NCI-H526 (cell line): ENCODE measurements at places on chromosomes 13 and 19.

GRCh38 chr19:33195645-33196347, 1.7 kb downstream of the LRP3 start:
- no peak for DNase-seq

DNA sequence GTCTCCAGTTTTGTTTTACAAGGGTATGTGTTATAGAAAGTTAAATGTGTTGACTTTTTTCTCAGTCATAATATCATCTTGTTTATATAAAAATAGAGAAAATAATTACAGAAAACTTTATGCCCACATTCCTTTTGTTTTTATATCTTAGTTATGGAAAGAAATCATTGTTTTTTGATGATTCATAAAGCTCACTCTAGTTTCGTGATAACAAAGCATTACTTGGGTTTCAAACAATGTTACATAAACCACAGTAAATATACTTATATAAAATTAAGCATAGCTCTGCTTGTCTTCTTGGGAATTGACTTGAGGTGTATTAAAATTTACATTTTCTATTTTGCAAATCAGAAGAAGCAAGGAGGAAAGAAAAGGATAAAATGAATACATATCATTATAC, 111.8 kb downstream of the SGCG start:
- DNase-seq: no peak

GRCh38 chr19:18063463-18063862, 23.3 kb downstream of the IL12RB1 start:
- DNase-seq: no peak

DNA sequence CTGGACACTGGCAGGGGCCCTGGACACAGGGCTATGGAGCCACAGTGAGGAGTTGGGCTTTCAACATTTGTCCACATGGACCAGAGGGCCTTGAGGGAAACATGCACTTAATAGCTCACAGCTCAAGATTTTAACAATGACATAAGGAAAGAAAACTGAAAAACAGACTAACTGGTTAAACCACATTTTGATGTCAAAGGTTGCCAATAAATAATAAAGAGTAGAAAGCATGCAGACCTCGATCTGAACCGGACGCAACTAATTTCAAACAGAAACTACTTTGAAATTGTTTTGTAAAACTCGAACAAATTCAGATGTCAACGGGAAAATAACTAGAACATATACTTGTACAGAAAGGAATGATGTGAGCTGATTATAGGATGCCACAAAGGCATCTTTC, 15.5 kb upstream of the ZNF888 start:
- no peak for DNase-seq

GRCh38 chr13:33775339-33776108, 42.4 kb upstream of the RFC3 start:
- DNase-seq: no peak

DNA sequence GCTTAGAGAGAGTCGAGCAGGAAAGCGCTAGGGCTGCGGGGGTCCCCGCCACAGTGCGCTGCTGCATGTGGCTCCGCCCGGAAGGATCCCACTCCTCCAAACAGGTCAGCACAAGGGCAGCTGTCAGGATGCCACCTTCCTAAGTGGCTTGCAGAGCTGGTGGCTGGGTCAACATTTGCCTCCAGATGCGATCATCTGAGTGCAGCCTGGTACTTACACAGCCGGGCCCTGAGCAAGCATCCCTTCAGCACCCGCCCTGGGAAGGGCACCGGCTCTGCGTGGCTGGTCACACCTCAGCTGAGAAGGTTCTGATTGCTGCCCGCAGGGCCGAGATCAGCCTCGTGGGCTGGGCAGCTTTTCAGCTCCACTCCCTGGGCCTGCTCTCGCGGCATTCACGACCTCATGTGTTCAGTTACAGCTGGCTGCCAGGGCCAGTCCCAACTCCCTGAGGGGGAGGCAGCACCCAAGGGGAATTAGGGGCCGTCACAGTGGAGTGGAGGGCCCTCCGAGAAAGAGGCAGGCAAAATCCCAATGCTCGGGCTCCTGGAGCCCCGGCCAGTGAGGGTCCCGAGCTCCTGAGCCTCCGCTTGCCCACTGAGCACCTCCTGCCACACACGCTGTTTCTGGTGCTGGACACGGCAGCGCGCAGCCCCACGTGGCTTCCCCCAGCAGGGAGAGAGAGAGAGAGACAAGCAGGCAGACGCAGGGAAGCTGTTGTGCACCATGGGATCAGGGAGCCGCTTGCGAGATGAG, 26.8 kb downstream of the AP1M1 start:
- no peak for DNase-seq

- no peak for DNase-seq
These were observed 4.0 kb downstream of the RAD23A start for GRCh38 chr19:12949363-12950283.

DNA sequence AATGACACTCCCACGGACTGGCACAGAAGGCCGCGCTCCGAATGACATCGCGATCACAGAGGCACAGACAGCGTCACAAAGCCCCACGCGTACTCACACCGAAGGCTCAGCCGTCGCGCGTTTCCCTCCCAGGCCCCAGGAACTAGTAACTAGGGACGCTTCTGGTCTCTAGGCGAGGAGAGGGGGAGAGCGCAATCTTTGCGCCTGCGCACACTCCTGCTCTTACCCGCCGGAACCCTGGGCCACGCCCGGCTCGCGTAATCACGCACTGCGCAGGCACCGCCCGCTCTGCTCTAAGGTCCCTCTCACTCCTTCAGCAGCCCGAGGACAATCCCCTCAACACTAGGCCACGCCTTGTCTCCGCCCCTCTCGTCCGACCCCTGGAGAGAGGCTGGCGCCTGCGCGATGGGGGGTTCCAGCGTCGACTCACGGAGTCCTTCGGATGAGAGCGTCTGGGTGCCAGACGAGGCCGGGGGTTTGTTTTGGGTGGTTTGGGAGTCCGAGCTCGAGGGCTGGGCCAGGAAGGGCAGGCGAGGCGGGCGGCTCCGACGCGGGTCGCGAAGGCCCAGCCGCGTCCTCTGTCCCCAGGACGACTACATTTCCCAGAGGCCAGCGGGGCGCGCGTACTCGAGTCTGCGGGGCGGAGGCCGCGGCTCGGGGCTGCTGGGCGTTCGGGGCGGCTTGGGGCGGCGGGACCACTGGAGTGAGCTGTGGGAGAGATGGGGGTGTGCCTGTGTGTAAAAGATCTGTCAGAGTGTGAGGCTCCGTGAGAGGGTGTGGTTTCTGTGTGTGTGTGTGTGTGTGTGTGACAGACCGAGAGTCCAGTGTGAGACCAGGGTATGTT, at the start of gene ZNF471:
ZNF471 (plus strand) TSS at position 410 of the 844 bp plus-strand sequence. CDS start 3,717 bp downstream, outside the sequence.
- DNase-seq: peak; percentile 99

- DNase-seq: peak; percentile 63
These were observed 473.0 kb upstream of the SLC10A2 start for GRCh38 chr13:103539265-103539664.

DNA sequence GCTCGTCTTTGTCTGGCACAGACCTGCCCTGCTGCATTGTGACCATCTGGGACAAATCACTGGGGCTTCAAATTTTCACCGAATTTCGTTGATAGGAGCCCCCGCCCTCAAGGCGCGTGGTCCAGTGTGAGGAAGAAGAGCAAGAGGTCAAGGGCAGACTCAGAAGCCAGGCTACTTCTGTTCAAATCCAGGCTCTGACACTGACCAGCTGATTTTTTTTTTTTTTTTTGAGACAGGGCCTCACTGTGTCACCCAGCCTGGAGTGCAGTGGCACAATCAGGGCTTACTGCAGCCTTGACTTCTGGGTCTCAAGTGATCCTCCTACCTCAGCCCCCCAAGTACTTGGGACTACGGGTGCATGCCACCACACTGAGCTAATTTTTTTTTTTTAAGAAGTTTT, 7.2 kb downstream of the SYNGR4 start:
- no peak for DNase-seq

DNA sequence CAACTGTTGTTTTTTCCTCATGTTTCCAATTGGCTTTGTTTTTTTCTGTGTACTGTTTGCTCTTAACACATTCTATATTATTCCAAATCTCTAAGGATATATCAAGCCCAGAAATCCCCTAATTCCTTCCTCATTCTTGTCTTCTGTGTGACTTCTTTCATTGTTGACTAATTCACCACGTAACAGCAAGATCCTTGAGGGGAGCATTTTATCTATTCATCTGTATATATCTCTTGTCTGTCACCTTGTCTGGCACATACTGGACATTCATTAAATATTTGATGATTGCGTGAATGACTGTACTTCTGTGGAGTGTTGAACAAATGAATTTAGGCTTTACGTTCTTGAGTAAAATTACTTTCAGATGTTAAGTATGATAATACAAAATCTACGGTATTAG, 44.8 kb upstream of the OLFM4 start:
- no peak for DNase-seq

DNA sequence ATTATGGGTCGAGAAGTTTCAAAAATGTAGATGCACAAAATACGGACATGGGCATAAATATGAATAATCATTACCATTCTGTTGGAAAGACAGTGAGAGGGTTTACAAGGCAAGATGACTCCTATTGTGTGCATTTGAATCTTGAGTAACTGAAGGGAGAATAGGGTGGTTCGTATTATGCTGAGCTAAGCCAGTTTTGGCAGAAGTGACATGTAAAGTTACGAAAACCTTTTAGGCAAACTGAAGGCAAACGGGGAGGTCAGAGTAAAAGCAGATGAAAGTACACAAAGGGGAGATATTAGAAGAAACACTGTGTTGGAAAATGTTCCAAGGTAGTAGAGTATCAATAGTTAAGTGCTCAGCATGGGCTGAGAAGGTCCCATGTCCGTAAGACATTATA, 16.8 kb downstream of the DCT start:
- DNase-seq: no peak
